ENCODE measurements at places on chromosomes 7 and 10.
A peak's percentile ranks its signal among the peaks of the same experiment; 100 is the strongest.

DNA sequence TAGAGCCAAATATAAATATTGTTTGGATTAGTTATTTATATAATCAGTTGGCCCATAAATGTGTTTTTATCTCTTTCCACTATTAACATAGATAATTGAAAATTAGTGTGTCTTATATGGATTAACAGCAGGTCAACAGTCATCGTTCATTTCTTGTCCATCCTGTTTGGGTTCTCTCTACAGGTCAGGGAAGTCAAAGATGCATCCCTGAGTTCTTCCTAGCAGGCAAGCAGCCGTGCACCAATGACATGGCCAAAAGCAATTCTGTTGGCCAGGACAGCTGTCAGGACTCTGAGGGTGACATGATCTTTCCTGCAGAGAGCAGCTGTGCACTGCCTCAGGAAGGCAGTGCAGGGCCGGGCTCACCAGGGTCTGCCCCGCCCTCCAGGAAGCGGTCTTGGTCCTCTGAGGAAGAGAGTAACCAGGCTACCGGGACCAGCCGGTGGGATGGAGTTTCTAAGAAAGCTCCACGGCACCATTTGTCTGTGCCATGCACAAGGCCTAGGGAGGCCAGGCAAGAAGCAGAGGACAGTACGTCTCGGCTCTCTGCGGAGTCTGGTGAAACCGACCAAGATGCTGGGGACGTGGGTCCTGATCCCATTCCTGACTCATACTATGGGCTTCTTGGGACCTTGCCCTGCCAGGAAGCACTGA lies 15.9 kb downstream of the FBH1 start:
- peak overlapping the region; percentile 58 for H3K27ac ChIP-seq
- DNase-seq, result peak; percentile 28
- H3K4me3 ChIP-seq, result no peak overlapping the region
- no peaks in the 10 kb centered on the region for H3K4me1 ChIP-seq
- no peaks in the 10 kb centered on the region for H3K27me3 ChIP-seq

DNA sequence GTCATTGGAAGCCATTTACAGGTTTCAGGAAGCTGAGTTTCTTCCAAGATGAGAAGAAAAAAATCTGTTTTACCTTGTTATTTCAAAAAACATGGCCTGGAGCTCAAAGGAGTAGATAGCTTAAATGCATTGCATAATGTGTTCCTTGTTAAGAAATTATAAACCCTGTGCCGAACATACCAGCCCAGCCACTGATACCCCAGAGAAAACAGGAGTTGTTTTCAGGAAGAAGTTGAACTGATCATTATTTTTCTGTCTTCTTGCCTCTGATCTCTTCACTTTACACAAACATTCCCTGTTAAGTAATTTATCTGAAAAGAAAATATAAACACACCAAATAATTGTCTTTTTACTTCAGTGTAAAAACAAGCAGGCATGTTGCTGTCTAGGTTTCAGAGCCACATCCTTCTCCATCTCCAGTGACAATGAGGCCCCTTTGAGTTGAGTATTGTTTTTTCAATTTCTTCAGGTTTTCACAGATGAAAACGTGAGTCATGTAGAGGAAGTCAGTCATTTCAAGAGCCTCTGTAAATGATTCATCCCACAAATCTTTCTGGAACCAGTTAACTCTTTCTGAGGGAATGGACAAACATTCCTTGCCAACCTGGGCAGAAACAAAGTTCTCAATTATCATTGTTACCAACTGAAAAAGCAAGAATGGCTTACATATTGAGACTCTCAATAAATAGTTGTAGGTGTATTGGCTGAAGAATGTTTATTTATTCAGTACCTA lies 244.2 kb downstream of the IPMK start:
- no peaks in the 10 kb centered on the region for H3K27me3 ChIP-seq
- H3K36me3 ChIP-seq, result no peaks in the 10 kb centered on the region
- no peaks in the 10 kb centered on the region for H3K4me1 ChIP-seq
- peak; percentile 9 for DNase-seq
- H3K4me3 ChIP-seq, result no peak overlapping the region

DNA sequence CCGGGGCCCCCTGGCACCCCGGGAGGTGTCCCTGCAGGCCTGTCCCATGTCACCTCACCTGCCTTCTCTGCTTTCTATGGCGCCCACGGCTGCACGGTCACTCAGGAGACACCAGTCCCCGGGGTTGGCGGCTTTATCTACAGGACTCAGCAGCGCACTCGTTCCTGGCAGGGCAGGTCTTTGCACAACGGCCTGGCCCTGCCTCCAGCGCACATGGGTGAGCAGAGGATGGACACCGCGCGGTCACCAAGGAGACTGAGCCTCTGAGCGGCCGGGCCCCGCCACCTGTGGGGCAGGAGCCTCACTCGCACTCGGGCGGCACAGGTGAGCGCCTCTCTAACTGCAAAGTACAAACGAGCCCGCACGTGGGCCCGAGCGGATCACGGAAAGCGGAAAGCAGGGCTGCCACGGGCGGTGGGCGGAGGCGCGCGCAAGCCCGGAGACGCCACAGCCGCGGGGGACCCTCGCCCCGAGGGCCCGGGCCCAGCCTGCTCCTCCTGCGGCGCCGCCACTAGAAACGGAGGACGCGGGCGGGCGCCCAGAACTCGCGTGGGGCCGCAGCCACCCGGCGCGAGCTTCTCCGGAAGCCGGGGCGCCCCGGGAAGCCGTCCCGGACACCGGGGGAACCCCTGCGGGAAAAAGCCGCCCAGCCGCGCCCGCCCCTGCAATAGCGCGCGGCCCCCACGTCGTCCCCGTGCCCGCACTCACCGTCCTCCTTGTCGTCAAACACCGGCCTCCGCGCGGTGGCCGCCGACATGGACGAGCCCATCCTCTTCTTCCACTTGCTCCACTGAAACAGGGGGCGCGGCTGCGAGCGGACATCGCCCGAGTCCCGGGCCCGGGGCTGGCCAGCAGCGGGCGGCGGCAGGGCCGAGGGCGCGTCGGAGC lies 642 bp downstream of the STK32C start:
- H3K36me3 ChIP-seq, result no peaks in the 10 kb centered on the region
- peaks cover 22% of the 10 kb centered on the region for H3K4me1 ChIP-seq
- peak overlapping the region; percentile 88 for H3K27ac ChIP-seq
- peak; percentile 71 for DNase-seq

GRCh38 chr10:74754381-74754821 lies 72.0 kb upstream of the KAT6B start:
- no peaks in the 10 kb centered on the region for H3K27me3 ChIP-seq
- no peaks in the 10 kb centered on the region for H3K4me1 ChIP-seq
- no peak for DNase-seq
- H3K27ac ChIP-seq, result peak overlapping the region; percentile 18
- H3K4me3 ChIP-seq, result no peak overlapping the region
- no peaks in the 10 kb centered on the region for H3K36me3 ChIP-seq

GRCh38 chr7:22932896-22933295 lies 81.0 kb downstream of the HYCC1 start:
- no peak overlapping the region for H3K4me3 ChIP-seq
- H3K36me3 ChIP-seq, result no peaks in the 10 kb centered on the region
- DNase-seq, result no peak

- no peaks in the 10 kb centered on the region for H3K36me3 ChIP-seq
- DNase-seq, result no peak
- no peaks in the 10 kb centered on the region for H3K27me3 ChIP-seq
- no peak overlapping the region for H3K27ac ChIP-seq
- H3K4me3 ChIP-seq, result no peak overlapping the region
Observed at GRCh38 chr7:135731-136645, 56.4 kb upstream of the FAM20C start.

DNA sequence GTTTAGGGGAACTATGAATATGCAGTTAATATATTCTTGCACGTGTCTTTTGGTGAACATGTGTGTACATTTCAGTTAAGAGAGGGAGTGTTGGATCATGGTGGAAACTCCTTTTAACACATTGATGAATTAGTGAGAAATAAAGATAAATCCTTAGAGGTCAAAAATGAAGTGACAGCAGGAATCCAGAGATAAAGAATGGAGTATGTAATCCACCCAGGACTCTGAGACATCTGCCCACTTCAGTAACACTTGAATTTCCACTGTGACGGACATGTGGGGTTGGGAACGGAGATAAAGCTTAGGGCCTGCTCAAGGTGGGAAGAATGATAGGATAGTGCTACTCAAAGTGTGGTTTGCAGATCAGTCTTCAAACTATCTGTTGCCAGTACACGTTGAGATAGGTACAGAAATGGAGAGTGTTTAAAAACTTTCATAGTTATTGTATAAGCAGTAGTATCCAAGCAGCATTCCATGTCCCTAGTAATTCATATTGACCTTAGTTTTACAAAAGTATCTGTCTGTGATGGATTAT lies 6.6 kb upstream of the RELN start:
- DNase-seq, result no peak
- peaks cover 11% of the 10 kb centered on the region for H3K27me3 ChIP-seq
- H3K4me3 ChIP-seq, result no peak overlapping the region
- no peaks in the 10 kb centered on the region for H3K36me3 ChIP-seq

GRCh38 chr7:118280319-118281012 lies 56.0 kb downstream of the ANKRD7 start:
- H3K4me1 ChIP-seq, result no peaks in the 10 kb centered on the region
- H3K27ac ChIP-seq, result no peak overlapping the region
- no peak overlapping the region for H3K4me3 ChIP-seq
- H3K36me3 ChIP-seq, result no peaks in the 10 kb centered on the region

DNA sequence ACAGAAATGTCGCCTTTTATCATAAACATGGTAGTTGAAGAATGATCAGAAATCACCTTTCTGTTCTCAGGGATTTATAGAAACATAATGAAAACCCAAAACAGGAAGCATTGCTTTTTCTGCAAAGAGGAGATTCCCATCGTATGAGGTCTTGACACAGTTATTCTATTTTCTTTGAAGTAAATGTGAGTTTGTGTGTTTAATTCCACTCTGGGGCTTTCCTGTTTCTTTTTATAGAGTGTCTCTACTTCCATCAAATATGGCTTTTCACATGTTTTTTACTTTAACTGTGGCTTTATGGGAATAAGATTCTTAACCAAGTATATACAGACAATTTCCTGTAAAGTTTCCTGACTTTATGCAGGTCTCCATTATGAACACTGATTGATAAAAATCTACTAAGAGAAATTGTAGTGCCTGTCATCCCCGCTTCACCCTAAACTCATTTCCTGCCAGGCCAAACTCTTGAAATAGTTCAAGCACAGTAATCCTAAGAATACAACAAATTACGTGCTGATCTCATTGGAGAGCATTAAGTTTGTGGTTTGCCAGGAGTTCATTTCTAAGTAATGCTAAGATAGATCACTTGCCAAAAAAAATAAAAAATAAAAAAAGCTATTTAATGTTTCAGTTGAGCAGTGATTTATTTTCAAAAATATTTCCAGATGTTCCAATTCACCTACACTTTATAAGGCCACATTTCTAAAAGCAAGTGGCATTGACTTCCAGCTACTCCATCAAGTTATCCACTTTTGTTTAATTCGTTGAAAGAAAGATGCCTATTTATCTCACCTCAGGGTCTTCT lies 52.2 kb upstream of the SEC61G start:
- no peaks in the 10 kb centered on the region for H3K27me3 ChIP-seq
- H3K4me3 ChIP-seq, result no peak overlapping the region
- H3K4me1 ChIP-seq, result no peaks in the 10 kb centered on the region
- H3K27ac ChIP-seq, result peak overlapping the region; percentile 23
- DNase-seq, result peak; percentile 51

DNA sequence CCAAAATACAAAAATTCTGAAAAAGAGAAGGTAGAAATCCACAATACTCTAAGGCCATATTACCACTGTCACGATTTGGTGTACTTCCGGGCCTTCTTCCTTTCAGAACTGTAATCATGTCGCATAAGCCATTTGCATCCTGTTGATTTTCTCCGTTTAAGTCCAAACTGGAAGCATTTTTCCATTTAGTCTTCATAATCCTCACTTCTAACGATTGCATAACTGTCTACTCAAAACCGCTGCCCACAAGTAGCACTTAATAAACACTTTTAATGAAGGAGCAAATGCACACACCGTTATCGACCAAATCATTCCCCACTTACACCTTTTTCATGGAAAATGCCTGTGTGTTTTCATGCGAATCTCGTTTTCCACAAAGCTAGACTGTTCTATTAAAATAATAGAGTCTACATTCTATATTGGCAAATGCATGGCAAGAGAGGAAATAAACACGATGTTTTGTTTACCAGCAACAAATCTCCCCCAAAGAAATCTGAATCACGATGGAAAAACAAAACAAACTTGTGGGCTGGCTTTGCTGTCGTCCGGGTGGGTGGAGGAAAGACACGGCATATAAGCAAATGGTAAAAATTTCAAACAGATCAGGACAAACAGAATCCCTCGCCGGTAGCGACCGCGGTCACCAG lies 1.0 kb downstream of the ATE1 start:
- no peak for DNase-seq
- peaks cover 49% of the 10 kb centered on the region for H3K4me1 ChIP-seq

GRCh38 chr7:20602306-20602705 lies 13.2 kb upstream of the ABCB5 start:
- H3K27ac ChIP-seq, result no peak overlapping the region
- no peaks in the 10 kb centered on the region for H3K4me1 ChIP-seq
- no peaks in the 10 kb centered on the region for H3K27me3 ChIP-seq
- no peak for DNase-seq
- H3K36me3 ChIP-seq, result no peaks in the 10 kb centered on the region
- no peak overlapping the region for H3K4me3 ChIP-seq

DNA sequence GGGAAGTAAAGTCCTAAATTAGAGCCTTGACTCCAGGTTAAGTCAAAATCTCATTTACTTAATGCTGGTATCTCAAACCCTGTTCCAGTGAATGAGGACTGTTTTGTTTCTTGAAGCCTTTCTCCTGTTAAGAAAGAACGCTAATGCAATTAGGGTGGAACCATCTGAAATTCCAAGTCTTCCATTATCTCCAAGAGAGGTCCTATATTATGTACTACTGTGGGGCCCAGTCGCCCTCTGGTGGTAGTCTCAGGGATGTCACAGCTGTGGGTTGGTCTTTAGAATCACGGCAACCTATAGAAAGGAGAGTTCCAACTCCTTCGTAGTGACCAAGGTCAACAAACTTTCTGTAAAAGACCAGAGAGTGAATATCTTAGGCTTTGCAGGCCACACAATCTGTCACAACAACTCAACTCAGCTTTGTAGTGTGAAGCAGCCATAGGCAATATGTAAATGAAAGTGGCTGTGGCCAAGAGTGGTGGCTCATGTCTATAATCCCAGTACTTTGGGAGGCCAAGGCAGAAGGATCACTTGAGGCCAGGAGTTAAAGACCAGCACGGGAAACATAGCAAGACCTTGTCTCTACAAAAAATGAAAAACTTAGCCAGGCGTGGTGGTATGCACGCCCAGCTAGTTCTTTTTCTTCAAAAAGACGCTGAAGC lies 9.3 kb downstream of the RPP38 start:
- H3K4me3 ChIP-seq, result no peak overlapping the region
- peak; percentile 85 for DNase-seq
- no peaks in the 10 kb centered on the region for H3K27me3 ChIP-seq
- H3K4me1 ChIP-seq, result peaks cover 9% of the 10 kb centered on the region

DNA sequence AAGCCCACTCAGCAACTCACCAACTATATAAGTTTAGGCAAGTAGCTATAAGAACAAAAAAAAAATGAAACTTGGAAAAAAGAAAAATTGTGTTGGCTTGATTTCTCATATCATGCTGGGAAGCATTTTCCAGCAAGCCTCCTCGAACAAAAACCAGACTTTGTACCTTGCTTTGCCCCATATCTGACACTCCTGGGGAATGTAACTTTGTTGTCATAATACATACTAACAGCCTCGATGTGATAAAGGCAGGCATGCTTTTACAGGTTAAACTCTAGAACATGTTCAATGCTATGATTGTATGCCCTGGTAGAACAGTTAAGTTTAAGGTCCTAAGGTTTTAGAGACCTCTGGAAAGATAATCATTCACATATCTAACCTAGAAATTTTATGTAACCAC lies 11.6 kb downstream of the CFAP43 start:
- peak; percentile 77 for DNase-seq
- no peaks in the 10 kb centered on the region for H3K27me3 ChIP-seq
- H3K4me3 ChIP-seq, result no peak overlapping the region
- H3K4me1 ChIP-seq, result no peaks in the 10 kb centered on the region

All from stomach (tissue), 19 donors.